ENCODE measurements at places on chromosomes 1 and 21.

GRCh38 chr1:28247612-28248272 lies 11.6 kb upstream of the SESN2 start:
- peak; percentile 14 for DNase-seq

DNA sequence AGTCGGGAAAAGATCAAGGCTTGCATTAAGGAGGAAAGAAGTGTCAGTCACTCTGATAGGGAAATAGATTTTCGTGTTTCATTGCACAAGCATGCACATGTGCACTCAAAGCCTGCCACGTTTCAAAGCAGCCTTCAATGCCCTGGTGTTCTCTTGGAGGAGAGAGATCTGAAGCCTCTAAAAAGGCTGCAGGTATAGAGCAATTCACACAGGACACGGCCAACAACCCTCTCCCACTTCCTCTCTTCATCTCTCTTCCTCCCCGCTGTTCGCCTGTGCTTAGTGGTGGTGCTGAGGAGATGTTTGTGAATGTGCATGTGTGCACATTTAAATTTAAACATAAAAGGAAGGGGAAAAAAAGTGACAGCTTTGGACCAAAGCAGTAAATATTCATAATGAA lies 117.7 kb downstream of the NUF2 start:
- no peak for DNase-seq

DNA sequence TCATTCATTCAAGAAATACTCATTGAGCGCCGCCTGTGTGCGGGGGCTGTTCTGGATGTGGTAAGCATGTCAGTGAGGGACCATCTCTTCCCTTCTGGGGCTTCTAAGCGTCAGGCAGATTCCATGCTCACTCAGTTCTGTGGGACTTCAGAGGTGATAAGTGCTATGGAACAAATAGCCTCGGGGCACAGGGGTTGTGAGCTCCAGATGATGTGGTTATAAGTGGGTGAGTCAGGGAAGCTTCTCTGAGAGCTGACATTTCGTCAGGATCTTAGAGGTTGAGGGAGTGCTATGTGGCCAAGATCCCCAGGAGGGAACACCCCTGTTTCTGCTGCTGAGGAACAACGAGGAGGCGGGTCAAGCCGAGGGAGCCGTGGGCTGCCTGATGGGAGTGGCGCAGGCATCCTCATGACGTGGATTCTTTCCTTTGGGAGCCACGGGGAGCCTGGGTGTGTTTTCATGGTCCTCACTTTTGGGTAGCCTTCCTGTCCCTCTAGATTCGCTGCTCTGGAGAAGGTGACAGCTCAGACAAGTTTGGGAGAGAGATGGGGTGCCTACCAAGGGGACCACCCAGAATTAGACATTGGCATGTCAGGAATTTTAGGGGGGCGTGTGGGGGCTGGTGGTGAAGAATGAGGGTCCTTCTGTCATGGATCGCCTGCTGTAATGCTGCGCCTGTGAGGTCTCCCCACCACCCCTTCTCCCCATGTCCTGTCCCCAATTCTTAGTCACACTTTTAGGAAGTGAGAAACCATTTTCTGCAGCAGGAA lies 38.5 kb downstream of the HUNK start:
- no peak for DNase-seq

DNA sequence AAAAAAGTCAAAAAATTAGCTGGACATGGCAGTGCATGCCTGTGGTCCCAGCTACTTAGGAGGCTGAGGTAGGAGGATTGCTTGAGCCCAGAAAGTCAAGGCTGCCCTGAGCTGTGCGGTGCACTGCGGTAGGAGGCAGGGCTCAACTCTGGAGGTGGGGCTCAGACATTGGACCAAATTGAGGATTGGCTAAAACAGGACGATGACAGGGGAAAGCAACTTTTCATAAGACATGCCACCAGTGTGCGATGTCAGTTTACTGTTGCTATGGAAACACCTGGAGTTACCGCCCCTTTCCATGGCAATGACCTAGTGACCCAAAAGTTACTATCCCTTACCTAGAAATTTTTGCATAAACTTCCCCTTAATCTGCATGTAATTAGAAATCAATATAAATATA lies 85.3 kb downstream of the DISP3 start:
- DNase-seq = no peak

- no peak for DNase-seq
Observed at GRCh38 chr1:94883691-94884090, 43.2 kb downstream of the CNN3 start.

GRCh38 chr1:164562947-164563520 lies 4.0 kb downstream of the PBX1 start:
- no peak for DNase-seq

DNA sequence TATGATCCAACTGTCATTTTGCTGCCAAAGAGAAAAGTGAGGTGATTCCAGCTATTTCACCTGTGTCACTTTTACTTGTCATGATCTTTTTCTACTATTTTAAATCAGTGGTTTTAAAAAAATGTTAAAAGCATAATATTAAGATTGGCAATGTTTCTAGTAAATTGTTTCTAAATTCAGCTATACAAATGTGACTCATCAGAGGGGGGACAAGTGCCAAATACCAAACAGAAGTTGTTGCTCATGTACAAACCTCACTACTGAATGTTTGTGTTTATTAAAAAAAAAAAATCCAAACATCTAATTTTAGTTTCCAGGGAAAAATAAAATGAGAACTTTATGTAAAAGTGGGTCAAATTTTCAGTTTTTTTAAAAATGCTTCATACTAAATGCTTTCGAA lies 346.2 kb upstream of the SNX7 start:
- peak; percentile 57 for DNase-seq

DNA sequence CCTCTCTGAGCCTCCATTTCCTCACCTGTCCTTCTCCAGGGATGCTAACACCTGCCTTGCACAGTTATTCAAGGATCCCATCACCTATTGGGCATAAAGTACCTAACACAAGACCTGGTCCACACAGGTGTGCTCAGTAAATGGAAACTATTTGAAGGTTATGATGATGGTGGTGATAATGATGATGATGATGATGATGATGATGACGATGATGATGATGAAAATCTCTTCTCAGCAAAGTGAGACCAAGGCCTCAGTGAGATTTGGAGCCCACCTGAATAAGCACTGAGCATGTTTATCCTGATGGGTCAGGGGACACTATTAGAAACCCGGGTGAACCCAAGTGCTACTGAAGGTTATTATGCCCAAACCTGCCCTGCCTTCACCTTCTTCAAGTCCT lies 100.7 kb downstream of the DMRTA2 start:
- no peak for DNase-seq

DNA sequence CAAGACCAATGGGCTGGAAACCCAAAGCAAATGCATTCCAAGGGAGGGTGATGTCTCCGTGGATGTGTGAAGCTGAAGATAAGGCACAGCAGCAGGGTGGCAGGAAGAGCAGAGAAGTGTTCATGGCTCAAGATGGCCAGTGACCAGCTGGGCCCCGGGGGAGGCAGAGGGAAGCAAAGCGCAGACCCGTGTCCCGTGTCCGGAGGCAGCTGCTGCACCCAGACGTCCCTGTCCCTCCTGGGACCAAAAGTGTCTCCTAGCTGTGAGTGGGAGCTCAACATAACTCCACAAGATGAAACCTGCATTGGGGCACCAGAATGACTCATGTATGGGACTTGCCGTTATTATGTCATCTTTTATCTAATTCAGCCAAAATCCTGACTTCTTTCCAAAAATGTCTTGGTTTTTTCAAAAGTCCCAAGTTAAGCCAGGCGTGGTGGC lies 118.2 kb downstream of the RIPK4 start:
- no peak for DNase-seq

DNA sequence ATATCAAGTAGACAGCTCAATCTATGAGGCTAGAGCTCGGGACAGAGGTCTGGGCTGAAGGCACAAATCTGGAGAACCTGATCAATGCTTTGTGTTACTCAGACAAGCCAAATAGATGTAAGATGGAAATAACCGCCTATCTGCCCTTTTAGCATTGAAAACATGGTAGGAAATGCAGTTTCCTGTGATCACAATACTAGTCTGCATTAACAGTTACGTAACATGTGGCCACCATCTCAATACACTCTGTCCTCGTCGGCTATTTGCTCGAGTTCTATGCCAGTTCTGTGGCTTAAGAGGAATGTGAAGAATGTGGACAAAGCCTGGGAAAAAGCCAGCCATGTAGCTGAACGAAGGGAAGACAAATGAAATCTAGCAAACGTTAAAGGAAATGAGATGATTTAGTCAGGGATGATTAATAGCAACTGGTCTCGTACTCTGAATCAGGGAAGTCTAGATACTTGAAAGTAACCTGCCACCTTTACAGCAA lies 73.3 kb downstream of the HSF2BP start:
- peak; percentile 17 for DNase-seq

GRCh38 chr1:8323706-8324105 lies 5.8 kb downstream of the SLC45A1 start:
- no peak for DNase-seq

- no peak for DNase-seq
Observed at GRCh38 chr1:233759665-233760064, 144.8 kb upstream of the SLC35F3 start.

- no peak for DNase-seq
Observed at GRCh38 chr1:221089803-221090202, 210.6 kb downstream of the HLX start.

GRCh38 chr1:20194757-20195461 lies 8.6 kb upstream of the PLA2G2C start:
- DNase-seq = peak; percentile 26

- peak; percentile 27 for DNase-seq
Observed at GRCh38 chr1:201016211-201016651, 7.3 kb downstream of the KIF21B start.

DNA sequence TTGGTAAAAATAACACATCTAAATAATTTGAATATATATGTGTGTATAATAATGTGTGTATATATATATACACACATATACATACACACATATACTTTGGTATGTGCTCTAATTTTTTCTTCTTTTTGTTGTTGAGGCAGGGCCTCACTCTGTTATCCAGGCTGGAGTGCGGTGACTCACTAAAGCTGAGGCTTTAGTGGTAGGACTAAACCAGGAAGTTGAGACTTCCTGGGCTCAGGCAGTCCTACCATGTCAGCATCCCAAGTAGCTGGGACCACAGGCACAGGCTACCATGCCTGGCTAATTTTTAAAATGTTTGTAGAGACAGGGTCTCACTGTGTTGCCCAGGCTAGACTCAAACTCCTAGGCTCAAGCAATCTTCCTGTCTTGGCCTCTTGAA lies 46.7 kb upstream of the CXADR start:
- no peak for DNase-seq

GRCh38 chr1:101150266-101150665 lies 86.6 kb upstream of the S1PR1 start:
- no peak for DNase-seq

GRCh38 chr1:205240118-205240517 lies 12.4 kb downstream of the TMCC2 start:
- DNase-seq = no peak

DNA sequence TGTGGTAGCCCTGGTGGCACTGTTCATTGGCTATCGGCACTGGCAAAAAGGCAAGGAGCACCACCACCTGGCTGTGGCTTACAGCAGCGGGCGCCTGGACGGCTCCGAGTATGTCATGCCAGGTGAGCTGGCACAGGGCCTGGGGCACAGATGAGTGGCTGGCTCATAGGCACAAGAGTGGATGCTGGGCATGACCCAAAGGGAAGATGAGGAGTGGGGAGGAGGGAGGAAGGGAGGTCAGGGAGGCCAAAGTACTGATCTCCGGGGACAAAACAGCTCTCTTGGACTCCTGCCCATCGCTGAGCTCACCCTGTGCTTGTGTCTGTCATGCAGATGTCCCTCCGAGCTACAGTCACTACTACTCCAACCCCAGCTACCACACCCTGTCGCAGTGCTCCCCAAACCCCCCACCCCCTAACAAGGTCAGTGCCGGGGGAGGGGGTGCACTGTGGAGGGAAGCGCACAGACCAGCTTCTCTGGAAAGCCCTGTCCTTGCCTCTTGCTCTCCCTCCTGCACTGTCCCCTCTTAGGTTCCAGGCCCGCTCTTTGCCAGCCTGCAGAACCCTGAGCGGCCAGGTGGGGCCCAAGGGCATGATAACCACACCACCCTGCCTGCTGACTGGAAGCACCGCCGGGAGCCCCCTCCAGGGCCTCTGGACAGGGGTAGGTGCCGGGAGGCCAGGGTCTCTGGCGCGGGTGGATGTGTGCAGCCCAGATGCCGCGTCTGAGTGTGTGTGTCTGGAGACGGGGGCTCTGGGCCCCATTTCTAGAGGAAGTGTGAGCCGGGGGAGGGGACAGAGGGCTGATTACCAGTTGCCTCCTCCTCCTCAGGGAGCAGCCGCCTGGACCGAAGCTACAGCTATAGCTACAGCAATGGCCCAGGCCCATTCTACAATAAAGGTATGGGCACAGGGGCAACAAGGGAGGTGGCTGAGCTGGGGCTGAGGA lies 7.3 kb upstream of the LRRC71 start:
- no peak for DNase-seq

DNA sequence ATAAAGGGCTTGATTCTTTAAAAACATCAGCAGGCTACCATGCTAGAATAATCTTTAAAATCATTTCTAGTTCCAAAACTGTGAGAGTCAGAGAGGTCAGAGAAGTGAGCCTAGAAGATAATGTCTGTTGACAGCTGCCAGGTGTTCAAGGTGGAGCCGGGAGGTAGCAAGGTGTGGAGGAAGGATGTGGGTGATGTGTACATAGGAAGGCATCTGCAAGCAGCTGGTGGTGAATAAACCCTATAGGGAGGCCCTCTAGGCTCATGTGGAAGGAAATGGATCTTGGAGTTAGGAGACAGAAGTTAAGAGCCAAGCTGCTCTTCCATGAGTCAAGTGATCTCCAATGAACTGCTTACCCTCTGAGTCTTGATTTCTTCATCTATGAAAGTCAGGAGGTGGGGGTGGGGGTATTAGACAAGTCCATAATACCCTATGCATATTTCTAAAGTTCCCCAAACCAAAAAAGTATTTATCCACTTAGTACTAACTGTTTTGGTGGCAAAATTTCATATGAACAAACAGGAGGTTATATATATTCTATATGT lies 266.3 kb downstream of the RHOU start:
- DNase-seq = no peak

GRCh38 chr1:244955661-244956060 lies 91.3 kb upstream of the HNRNPU start:
- DNase-seq = no peak

- DNase-seq = no peak
Observed at GRCh38 chr1:229155472-229155871, 115.4 kb upstream of the RAB4A start.

- DNase-seq = no peak
Observed at GRCh38 chr1:220527279-220527907, 543 bp upstream of the MARK1 start.

DNA sequence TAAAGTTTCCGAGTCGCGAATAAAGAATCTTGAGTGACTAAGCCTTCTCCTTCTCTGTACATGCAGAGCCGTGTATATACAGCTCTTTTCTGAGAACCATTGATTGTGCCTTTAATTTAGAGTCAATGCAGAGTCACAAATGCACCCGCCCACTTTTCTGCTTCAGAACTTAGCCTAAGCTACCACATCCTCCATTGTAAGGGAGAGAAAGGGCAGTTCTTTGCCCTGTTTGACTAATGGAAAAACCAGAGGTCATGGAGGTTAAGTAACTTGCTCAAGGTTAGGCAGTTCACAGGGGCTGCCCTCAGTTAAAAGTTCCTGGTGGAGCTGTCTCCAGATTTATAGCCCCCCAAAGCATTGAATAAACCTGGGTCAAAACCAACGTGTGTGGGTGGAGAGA lies 139.6 kb downstream of the TOMM20 start:
- no peak for DNase-seq
